Activated CD8-positive, alpha-beta memory T cell treated with anti-CD3 and anti-CD28 coated beads for 1 hour (primary cell): ENCODE measurements at places on chromosomes 5 and 9.

GRCh38 chr9:71587576-71588362 is 180.5 kb downstream of the CEMIP2 start:
- no peak for DNase-seq

GRCh38 chr5:40033411-40033810 is 608.6 kb upstream of the DAB2 start:
- DNase-seq = no peak

GRCh38 chr9:128684325-128685199 is 4.5 kb upstream of the SET start:
- peak; percentile 55 for DNase-seq

- DNase-seq = no peak
These were observed 56.2 kb upstream of the GARNL3 start for GRCh38 chr9:127208416-127208815.

- DNase-seq = no peak
These were observed 59.5 kb upstream of the PCA3 start for GRCh38 chr9:76704593-76705204.

DNA sequence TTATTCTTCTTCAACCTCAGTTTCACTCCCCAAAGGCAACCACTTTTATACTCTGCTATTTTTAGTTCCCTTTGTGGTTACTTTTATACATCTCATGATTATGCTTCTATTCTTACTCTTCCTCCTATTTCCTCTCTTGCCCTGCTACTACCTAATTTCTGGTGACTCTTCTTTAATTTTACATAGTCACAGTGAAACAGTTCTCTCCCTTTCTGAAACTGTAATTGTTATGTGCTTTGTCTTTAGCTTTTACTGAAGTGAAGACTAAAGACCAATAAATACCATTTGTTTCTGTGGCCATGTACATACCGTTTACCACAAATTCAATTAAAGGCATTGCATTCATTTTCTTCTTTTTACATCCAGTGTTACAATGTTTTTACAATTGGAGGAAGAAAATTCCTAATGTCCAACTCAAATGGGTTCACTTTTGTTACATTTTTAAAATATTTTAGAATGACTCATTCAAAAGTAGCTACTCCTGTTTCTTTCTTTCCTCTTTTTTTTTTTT is 410.6 kb downstream of the PSAT1 start:
- no peak for DNase-seq

DNA sequence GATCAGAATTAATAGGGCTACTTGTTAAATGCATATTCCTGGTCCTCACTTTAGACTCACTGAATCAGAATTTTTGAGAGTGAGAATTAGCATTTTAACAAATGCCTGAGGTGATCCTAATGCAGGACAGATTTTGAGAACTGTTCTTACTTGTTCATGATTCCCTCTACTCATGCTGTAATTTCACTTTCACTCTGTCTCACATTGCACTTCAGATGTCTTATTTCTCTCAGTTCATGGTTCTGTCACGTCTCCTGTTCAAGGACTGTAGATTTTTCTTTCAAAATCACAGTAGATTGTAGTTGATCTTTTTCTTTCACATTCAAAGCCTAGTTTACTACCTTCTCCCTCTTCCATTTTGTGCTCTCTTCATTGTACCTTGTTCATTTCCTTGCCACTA is 54.3 kb downstream of the ADGRV1 start:
- DNase-seq = no peak

GRCh38 chr5:140823475-140823874 is 2.1 kb downstream of the PCDHA5 start:
- DNase-seq = no peak
